SK-MEL-5 (cell line): ENCODE measurements at places on chromosomes 1 and 21. TPM values are rescaled to one million over a fixed set of nuclear protein-coding genes. Genes with fewer than 3 reads are reported as not detected.

Gene C1orf141
- not detected in 2 replicates for total RNA-seq

Gene GRHL3
- total RNA-seq = not detected in 2 replicates

Gene IL20
- not detected in 2 replicates for total RNA-seq

Gene GADD45A
- total RNA-seq = 7.4 and 9.4 TPM in 2 replicates

Gene CASQ1
- not detected in 2 replicates for total RNA-seq
